ENCODE measurements at places on chromosomes 11 and 22.

- DNase-seq: no peak
These were observed 41.8 kb downstream of the GNB1L start for GRCh38 chr22:19812910-19813309.

GRCh38 chr11:30216534-30216933, 14.3 kb upstream of the FSHB start:
- no peak for DNase-seq

- no peak for DNase-seq
These were observed 71.2 kb downstream of the LDLRAD3 start for GRCh38 chr11:36014898-36015665.

DNA sequence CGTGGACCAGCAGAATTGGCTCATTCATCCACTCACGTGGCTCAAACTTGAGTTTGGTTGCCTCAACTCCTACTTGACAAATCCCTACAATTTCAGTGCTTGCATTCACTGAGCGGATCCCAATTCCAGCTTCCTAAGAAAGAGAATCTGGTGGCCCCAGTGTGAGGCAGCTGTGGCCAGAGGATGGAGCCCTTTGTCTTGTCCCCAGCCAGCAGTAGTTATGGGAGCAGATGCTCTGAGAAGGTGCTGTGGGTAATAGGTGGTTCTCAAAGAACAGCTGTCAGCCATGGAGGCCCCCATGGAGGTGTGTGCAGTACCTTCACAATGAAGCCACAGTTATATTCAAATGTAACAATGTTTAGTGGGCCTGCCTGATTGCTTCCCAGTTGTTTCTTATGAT, 39.3 kb downstream of the KREMEN1 start:
- DNase-seq: no peak

DNA sequence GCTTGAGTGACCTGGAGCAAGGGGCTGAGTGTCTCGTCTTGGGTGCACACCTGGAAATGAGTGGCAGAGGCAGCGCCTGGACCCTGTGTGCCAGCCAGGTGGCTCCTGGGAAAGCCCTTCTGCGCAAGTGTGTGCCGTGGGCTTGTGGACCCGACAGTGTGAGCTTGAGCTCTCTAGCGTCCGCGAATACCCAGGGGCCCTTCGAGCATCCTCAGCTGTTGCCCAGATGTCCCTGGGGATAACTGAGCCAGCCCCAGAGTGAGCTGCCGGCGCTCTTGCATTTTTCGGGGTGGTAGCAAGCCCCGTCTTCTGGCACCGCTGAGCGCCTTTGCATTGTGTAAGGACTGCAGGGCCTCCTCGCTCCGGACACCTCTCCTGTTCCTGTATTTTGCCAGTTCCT, 399.2 kb downstream of the TBC1D22A start:
- no peak for DNase-seq

DNA sequence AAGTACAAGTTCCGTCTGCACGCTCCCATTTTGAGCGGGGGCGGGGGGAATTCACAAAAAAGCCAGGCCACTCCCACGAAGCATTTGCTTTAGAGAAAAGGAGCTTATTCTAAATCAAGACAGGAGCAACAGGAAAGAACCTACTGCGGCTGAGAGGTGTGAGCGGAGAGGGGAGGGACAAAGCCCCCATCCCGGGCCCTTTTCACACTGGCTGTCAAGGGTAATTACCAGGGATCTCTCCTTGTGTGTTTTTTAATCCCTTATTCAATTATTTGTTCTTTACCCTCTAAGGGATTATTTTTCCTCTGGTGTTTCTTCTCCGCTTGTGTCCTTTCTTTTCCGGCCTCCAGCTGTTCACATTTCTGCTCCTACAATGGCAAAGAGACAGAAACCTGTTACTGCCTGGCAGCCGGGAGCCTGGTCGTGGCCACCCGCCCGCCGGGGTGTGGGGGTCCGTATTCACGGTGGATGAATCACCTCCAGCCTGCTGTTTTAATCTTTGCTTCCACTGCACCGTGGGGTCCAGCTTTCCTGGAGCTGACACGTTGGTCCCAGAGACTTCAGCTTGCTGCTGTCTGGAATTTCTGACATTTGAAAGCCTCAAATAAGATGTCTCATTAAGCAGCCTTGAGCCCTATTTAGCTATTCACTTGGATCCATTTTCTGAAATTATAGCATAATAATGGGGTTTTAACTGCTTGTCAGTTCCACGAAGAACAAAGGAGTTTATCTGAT, 61.4 kb upstream of the FADD start:
- no peak for DNase-seq

DNA sequence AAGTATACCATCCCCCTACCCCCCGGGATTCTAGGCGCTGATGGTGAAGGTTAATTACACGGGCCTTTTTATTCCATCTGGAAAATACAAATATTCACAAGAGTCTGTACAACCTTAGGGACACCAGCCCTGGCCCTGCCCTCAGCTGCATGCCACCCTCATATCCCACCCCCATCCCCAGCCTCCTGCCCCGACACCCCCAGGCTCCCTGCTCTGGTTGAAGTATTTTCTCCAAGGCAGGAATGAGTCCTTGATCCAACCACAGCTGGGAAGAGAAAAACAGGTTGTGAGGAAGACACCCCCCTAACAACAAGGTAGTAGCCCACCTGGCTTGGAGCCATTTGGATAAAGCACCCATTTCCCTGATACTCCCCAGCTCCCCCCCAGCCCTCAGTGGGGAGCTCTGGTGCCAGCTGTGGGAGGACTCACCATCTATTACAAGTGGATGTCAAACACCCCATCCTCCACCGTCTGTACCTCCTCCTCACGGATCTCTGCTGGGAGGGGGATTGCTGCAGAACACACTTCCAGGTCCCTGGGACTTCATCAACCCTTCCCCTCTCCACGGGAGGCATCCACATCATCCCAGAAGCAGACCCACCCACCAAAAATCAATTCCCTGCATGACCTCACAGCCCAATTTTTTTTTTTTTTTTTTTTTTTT, 4.0 kb upstream of the NRXN2 start:
- DNase-seq: no peak

GRCh38 chr22:49858827-49859226, 5.2 kb downstream of the ZBED4 start:
- DNase-seq: no peak

DNA sequence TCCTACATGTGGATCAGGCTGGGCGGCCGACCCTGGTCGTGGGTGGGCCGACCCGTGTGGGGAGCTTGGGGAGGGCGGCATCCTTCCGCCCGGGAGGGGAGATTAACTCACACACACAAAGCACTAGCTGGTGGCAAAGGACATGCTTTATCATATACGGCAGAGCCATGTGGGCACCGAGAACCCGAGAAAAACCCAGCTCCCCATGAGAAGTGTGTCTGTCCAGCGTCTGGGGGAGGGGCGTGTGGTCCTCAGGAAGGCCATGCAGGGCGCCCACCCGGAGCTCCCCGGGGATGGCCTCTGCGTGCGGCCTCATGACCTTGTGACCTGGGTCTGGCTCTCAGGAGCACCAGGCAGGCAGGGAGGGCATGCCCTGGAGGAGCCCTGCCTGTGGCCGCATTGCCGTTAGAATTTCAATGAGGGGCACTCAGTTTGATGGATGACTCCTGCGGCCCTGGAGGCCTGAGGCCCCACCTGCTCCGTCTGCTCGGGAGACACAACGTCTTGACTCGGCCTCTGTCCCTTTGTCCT, 39.4 kb upstream of the TOLLIP start:
- DNase-seq: no peak

DNA sequence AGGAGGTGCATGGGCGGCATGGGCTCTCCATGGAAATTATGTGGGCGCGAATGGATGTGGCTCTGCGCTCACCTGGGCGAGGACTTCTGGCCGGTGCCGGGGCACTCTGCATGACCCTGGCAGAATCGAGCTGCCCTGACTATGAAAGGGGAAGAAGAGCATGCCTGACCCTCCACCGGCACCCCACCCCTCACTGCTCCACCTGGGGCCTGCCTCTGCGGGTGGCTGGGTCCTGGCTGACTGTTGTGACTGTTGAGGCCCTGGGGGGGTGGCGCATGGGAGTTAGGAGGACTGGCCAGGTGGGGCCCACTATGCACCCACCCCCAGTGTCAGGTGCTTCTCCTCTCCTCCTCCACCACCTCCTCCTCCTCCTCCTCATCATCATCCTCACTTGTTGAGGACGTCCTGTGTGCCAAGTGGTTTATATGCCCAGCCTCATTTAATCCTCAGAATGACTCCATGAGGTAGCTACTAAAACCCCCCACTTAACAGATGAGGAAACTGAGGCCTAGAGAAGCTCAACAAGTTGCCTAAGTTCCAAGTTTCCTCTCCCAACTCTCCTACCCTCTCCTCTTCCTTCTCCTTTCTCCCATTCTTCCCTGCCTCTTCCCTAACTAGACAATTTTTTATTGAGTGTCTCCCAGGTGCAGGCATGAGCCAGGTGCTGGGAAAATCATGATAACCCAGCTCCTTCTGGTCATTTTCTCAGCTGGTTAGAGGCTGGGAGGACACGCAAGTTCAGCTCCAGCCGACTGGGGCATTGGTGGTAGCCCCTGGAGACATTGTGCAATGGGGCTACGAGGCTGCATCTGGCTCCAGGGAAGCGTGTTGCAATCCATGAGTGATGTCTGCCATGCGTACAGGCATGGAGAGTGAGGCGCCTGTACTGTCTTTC, 2.3 kb downstream of the MYEOV start:
- peak; percentile 34 for DNase-seq

GRCh38 chr11:28951191-28951590, 843.0 kb downstream of the METTL15 start:
- no peak for DNase-seq

DNA sequence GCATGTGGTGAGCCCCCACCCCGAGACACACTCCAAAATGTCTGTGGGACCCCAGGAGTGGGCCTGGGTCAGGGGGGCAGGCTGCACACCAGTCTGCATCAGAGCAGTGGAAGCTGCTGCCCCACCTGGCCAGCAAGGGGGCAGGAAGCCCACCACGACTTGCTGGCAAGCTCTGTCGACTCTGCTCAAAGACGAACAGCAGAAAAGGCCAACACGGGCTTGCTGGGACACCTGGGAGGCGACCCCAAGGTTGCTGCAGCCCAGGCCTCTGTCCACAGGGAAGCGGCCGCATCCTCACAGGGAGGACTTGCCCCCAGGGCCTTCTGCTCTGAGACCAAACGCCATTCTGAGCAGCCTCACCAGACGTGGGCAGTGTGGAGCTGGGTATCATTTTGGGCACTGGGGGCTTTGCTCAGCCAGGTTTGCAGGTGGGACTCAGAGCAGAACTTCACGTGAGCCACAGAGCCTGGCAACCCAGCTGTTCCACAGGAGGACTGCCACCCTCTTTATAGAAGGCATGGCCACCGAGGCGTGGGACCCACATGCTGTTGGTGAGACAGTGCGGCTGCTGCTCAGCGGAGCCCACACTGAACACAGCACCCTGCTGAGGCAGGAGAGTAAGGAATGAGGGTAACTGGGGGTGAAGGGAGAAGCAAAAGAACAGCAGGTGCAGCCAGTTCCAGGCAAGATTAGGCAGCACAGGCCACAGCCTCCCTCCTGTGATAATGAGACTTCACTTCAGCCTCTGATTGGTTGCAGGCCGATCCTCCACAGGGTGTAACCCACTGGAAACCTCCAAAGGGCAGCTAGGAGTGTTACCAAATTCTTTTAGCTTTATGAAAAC, 11.0 kb downstream of the IL17REL start:
- DNase-seq: no peak

GRCh38 chr11:74018331-74019005, 9.6 kb upstream of the UCP3 start:
- DNase-seq: peak; percentile 53

DNA sequence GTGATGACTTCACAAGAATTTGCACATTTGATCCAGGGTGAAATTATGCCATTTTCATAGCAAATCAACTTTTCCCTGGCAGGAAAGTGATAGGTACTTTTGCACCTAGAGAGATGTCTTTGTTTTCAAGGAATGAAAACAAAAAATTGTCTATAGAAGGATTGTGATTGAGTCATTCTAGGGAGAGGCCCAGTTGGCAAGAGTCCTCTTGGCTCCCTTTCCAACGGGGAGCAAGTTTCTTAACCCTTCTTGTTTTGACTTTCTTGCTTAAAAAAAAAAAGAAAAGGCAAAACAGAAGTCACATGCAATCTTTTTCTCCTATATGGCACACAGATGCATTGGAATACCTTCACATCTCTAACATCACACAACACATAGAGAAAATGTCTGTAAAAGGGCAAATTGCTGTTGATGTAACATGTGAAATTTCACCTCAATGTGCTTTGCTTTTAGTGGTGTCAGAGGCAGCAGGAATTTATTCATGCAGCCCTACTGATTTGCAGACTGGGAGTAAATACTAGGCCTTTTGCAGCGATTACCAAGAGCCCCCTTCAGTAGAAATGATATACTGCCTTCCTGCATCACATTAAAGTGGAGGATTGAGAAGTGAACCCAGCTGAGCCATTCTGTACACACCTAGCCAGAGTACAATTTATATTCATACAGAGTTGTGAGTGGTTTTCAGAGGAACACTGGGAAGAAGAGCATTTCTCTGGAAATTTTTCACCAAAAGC, 290.7 kb upstream of the MPPED2 start:
- no peak for DNase-seq

DNA sequence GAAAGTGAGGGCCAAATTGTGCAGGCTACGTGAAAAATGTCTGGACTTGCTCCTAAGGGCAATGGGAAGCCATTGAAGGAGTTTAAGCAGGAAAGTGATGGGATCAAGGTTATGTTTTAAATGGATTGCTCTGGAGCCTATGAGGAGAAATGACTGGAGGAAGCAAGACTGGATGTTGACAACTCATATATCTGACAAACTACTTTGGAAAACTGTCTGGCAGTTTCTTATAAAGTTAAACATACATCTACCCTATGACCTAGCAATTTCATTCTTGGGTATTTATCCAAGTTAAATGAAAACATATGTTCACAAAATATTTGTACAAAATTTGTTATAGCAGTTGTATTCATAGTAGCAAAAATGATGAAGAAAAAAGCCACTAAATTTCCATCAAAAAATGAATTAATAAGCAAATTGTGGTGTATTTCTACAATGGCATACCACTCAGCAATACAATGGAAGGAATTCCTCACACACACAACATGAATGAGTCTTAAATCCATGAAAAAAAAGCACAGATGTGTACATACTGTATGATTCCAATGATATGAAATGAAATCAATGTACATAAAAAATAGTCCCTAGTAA, 24.1 kb downstream of the FZD4 start:
- DNase-seq: no peak

GRCh38 chr11:111403051-111403726, 24.1 kb upstream of the POU2AF1 start:
- DNase-seq: no peak

- DNase-seq: no peak
These were observed 3.1 kb upstream of the OOSP4A start for GRCh38 chr11:59960502-59961381.

GRCh38 chr11:67213178-67213621, 53.1 kb upstream of the GRK2 start:
- no peak for DNase-seq

- no peak for DNase-seq
These were observed 3.1 kb upstream of the MN1 start for GRCh38 chr22:27804470-27805297.

- DNase-seq: no peak
These were observed 65.6 kb downstream of the IMMP1L start for GRCh38 chr11:31443802-31444201.

DNA sequence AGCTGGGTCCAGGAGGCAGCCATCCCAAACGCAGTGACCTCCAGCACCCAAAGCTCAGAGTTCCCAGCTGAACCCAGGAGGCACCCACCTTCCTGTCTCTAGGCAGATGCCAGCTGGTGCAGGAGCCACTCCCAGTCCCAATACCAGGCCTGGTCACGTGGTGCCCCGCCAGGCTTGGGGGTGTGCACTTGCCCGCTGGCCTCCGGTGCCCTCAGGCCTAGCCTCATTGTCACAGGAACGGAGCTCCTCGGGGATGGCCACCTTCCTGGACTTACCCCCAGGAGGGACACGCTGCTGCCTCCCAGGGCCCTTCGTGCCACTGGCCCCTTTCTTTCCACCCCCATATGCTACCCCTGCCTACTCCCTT, 4.6 kb downstream of the BID start:
- DNase-seq: no peak
